IMR-90 (cell line): ENCODE measurements at places on chromosomes 4 and X. TPM values are rescaled to one million over a fixed set of nuclear protein-coding genes. Genes with fewer than 3 reads are reported as not detected.

GRCh38 chr4:59571805-59572430 lies 1628.2 kb upstream of the ADGRL3 start:
- no peak for DNase-seq

GRCh38 chr4:123871341-123871740 lies 474.7 kb downstream of the SPRY1 start:
- no peak for DNase-seq

Gene PSAPL1
- total RNA-seq, result not detected in 2 replicates

DNA sequence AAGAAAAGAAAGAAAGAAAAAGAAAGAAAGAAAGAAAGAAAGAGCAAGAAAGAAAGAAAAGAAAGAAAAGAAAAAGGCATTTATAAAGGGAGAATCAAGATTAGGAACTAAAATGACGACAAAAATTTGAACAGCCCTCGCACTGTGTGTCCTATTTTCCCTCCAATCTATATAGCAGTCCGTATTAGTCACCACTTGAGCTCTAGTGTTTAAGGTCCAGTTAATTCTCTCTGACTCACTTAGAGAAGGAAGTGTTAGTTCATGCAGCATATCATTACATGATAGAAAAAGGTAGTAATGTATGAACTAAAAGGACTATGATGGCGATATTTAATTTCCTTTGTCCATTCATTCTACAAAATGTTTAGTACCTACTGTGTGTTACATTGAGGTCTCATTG lies 122.7 kb downstream of the CBLL2 start:
- peak; percentile 59 for DNase-seq

GRCh38 chrX:143296521-143296920 lies 220.8 kb downstream of the SPANXN3 start:
- DNase-seq, result no peak

Gene RHOXF2B
- not detected in 2 replicates for total RNA-seq

GRCh38 chr4:165210566-165210965 lies 3.2 kb downstream of the KLHL2 start:
- DNase-seq, result no peak

GRCh38 chr4:10731690-10732089 lies 47.1 kb upstream of the CLNK start:
- no peak for DNase-seq

DNA sequence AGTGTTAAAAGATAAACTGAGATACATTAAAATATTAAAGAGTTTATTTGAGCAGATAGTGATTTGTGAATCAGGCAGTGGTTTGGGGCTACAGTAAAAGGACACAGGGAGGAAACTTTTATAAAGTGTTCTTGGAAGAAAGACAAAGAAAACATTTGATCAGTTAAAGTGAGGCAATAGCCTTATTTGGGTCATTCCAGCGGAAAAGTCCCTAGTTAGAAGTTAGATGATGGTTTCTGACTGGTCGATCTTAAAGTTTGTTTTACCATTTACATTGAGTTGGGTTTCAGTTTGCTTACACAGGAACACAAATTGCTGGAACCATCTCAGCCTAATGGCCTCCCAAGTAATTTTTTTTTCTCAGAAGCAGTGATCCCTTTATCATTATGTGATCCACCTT lies 69.7 kb downstream of the PPP1R2C start:
- DNase-seq, result no peak

DNA sequence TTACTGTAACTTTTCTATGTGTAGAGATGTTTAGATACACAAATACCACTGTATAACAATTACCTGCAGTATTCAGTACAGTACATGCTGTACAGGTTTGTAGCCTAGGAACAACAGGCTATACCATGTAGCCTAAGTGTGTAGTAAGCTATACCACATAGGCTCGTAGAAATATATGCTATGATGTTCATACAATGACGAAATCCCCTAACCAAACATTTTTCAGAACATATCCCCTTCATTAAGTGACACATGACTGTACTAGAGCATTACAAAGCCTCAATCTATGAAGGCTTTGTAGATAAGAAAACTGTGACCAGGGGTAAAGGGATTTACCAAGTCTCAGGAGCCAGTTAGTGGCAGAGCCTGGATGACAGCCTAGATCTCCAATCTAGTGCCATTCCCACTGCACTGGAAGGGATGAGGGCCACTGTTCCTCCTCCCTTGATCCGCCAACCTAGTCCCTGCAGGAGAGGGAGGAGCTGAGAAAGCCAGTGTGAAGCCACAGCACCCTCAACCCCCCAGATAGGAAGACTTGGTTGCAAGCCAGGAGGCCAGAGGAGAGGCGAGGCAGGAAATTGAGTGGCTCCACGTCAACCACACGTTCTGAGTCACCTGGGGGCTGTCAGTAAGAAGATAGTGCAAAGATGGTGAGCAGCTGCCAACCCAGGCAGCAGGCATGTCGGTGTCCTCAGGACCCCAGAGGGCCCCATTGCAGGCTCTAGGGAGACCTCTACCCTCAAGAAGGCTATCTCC lies 227.7 kb downstream of the BCOR start:
- DNase-seq, result peak; percentile 63

Gene SUPT20HL2
- total RNA-seq, result not detected in 2 replicates

DNA sequence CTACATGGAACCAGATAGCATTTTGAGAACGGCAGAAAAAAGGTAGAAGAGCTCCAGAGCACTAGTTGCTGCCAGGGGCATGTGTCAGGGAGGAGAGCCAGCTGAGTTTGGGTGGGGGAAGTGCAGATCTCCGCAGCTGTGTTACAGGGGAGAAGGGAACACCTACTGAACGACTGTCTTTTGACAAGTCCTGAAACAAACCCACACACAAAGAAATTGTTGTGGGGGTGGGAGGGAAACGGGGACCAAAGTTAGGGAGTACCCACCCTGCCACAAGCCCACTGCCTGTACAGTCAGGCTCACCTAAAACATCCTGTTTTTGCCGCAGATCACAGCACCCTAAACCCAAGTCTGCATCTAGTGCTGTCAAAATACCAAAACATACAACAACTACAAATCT lies 55.5 kb downstream of the LEF1 start:
- DNase-seq, result no peak

Gene SHROOM4
- 2.2 TPM in 2 replicates for total RNA-seq

DNA sequence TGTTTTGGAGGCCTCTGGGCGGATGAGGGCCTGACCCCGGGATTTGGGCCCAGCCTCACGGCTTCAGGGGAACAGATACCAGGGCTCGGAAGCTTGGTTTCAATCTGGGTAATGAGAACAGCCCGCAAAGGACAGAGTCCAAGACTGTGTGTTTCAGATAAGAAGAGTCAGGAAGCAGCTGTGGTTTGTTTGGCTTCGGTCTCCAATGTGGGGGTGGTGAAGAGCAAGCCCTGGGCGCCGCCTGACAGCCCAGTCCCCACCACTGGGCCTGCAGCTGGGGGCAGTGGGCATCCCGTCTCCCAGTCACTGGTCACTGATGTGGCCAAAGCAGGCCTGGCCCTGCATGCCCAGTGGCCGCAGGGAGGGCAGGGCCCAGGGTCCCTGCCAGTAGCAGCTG lies 9.1 kb downstream of the WFS1 start:
- DNase-seq, result peak; percentile 65

- no peak for DNase-seq
Observed at GRCh38 chrX:153706799-153707198, 17.4 kb downstream of the BCAP31 start.

DNA sequence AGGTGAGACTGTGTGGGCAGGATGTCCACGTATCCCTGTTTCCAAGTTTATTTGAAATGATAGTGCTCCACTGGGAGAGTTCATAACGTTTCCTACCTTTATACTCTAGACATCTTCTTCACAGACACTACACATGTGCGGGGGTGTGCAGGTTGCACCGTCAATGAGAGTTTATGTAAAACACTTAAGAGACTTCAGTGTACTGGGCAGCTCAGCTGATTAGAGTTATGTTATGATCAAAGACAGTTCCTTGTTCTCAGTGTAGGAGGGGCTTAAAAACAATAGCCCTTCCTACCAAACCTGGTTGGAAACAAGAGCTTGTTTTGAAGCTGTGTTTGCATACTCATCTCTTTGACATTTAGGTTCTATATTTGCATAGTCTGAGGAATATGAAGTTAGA lies 326.9 kb upstream of the AGA start:
- DNase-seq, result no peak

DNA sequence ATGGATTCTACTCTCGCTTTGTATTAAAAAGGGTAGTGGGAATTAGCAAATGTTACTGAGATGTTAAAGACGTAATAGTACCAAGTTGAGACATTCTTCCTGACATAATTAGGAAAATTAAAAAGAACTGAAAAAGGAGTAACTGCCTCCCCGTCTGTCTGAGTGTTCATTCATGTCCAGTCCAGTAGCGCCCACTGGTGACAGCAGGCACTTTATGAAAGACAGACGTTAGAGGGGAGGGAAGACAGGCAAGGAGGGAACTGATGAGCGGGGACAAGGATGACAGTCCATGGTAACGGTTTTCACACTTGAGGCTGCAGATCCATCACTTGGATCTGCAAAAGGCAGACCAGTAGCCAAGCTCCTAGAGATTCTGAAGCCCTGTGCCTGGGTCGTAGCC lies 326.7 kb downstream of the STK32B start:
- peak; percentile 15 for DNase-seq

Gene RTL9
- total RNA-seq, result 0.56 and 0.90 TPM in 2 replicates

- DNase-seq, result no peak
Observed at GRCh38 chrX:11781734-11782370, 23.8 kb downstream of the MSL3 start.

- no peak for DNase-seq
Observed at GRCh38 chr4:10226756-10227155, 110.2 kb upstream of the WDR1 start.

DNA sequence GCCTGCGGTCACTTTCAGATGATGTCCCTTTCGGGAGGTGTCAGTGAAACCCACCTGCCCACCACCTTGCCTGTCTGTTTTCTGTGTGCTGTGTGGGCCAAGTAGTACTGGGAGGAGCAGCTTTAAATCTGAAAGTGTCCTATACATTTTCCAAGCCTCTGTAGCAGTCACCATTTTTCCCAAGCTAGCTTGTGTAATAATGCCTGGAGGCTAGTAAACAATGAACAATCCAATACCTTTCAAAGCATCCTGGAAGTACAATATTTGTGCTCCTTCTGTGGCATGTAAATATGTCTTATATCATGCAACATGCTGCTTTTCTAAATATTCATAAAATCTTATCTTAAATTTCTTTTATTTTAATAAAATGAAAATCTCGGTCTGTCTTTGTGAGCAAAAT lies 111.6 kb upstream of the C1GALT1C1 start:
- DNase-seq, result no peak

Gene FAM47A
- total RNA-seq, result not detected in 2 replicates

Gene HERC6
- 0.83 and 1.6 TPM in 2 replicates for total RNA-seq

DNA sequence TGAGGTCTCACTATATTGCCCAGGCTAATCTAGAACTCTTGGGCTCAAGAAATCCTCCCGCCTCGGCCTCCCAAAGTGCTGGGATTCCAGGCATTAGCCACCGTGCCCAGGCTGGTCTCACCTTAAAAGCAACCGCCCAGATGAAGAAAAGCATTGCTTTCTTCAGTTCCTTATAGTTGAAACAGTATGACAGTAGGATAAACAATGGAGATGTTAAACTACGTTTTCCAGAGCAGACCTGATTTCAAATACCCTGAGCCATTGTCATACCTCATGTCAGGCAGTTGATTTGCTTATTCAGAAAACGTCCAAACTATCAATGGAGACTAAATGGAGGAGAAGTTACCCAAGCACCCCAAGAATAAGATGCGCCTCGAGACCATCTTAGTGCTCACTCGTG lies 26.3 kb upstream of the TMEM131L start:
- no peak for DNase-seq

Gene CACNA1F
- total RNA-seq, result not detected in 2 replicates

Gene PRDM8
- total RNA-seq, result 5.0 and 5.7 TPM in 2 replicates

Gene DCAF8L2
- total RNA-seq, result not detected in 2 replicates
